ENCODE measurements at places on chromosomes 13 and 19.

DNA sequence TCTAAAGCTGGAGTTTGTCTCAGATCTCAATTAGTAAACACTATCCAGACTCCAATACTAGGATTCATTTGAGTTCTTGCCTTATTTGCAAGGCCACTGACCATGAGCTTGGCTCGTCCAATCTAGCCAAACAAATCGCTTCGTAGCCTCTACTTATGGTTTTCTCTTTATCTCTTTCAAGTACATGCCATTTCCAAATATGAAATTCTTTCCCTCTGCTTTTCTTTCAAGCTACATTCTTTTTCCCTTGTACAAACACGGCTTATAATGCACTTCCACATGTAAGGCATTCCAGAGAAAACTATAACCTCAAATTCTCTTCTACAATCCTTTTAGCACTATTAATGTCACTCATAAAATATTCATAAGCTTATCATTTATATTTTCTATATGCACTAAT lies 10.9 kb upstream of the N4BP2L1 start:
- DNase-seq = no peak

GRCh38 chr13:39496506-39496905 lies 106.5 kb downstream of the LHFPL6 start:
- no peak for DNase-seq

GRCh38 chr13:44903574-44903985 lies 85.7 kb downstream of the NUFIP1 start:
- peak; percentile 58 for DNase-seq

GRCh38 chr13:113080901-113081521 lies 24.6 kb upstream of the F7 start:
- DNase-seq = no peak

DNA sequence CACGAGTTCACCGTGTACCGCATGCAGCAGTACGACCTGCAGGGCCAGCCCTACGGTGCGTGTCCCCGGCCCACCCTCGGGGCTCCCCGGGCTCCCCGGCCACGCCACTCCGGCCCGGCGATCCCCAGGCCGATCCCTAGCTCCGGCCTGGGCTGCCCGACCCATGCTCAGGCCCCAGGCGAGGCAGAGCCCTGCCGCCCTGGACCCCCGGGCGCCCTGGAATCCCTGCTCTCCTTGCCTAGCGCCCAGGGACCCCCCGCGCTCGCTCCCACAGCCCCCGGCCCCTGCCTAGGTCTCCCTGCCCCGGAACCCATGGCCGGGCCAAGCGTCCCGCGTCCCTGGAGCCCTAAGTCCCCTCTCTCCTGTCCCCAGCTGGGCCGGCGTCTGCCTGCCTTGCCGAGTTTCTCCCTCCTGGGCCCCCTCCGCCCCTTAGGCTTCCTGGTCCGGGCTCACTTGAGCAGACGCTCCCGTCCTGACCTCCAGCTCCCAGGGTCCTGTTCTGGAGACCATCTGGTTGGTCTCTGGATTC lies 494 bp downstream of the NCLN start:
- no peak for DNase-seq

DNA sequence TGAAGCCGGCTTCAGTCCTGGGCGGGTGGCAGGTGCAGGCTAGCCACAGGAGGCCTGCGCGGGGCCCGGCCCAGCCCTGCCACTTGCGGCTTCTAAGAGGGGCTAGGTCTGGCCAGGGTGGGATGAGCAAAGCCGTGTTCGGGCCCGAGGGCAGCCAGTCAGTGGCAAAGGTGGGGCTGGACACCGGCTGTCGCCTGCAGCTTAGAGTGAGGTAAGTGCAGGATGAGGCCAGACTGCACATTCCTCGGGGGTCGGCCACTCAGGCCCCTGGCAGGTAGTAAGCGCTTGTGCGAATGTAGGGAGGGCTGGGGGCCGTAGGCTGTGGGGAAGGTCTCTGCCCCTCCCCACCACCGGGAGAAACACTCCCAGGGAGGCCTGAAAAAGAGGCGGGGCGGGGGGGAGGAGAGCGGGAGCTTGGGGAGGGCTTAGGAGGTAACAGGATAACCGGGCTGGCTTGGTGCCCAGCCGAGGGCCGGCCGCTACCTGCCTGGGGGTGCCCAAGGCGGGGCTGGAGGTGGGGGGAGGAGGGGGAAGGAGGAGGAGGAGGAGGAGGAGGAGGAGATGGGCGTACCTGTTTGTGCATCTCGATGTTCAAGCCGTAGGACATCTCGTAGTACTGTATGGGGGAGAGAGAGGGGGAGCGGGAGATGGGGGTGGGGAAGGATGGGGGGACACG lies 6.4 kb downstream of the TLE5 start:
- no peak for DNase-seq

GRCh38 chr13:94178625-94179244 lies 300.7 kb downstream of the DCT start:
- DNase-seq = no peak

GRCh38 chr13:27854606-27855005 lies 62.3 kb downstream of the GSX1 start:
- DNase-seq = no peak

DNA sequence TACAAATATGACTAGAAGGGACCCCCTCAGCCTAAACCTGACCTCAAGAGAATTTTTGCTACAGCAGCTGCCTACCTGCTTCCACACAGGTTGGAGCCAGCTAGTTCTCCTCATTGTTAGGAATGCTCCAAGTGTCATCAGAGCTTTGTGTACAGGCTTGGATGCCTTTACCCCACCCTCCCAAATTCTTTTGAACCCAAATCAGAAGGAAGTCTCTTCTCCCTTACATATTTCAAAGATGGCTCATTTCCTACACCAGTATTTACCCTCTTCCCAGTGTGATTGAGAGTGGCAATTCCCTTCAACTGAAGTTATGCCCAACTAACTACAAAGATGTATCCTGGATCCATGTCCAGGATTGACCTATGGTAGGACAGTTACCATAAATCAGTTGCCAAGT lies 323.2 kb downstream of the OXGR1 start:
- no peak for DNase-seq

GRCh38 chr13:26541678-26542568 lies 15.6 kb upstream of the WASF3 start:
- no peak for DNase-seq

- no peak for DNase-seq
Measured at GRCh38 chr19:52494518-52494917, 33.0 kb upstream of the ZNF808 start.

- DNase-seq = no peak
Measured at GRCh38 chr19:710767-711166, 2.0 kb downstream of the PALM start.

DNA sequence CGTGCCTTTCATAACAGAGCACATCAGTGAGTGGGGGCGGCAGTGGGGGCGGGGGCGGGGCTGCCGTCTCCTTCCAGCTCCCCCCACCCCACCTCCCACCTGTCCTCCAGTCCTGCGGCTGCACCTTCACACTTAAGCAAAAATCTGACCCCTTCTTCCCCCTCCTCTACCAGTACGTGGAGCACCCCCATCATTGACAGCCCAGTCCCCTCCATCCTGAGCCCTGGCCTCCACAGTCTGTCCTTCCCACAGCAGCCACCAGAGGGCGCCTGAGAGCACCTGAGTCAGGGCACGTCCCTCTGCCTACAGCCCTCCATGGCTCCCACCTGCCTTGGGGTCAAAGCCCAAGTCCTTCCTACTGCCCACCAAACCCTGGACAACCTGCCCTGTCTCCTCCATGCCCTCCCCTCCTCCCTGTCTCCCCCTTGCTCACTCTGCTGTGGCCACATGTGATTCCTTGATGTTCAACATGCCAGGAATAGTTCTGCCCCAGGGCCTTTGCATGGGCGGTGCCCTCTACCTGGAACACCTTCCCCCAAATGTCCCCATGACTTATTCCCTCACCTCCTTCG lies 4.0 kb downstream of the EBI3 start:
- DNase-seq = peak; percentile 74

- no peak for DNase-seq
Measured at GRCh38 chr13:21812192-21812626, 141.3 kb downstream of the FGF9 start.

GRCh38 chr19:38564981-38565690 lies 52.6 kb downstream of the MAP4K1 start:
- peak; percentile 53 for DNase-seq

DNA sequence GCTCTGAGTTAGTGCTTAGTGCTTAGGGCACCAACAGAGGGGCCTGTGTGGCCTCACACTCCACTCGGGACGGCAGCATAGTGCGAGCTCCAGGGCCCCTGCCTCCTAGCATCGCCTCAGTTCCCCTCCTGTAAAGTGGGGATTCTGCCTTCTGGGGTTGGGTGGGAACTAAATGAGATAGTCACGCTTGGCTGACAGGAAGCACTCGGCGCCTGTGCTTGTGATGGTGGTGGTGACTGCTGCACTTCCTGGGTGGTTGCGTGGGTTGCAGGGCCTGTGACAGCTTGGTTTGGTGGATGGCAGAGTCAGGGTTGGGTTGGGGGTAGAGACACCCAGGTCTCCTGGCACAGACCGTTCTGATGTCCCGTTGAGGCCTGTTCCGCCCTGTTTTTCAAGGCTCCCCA lies 7.7 kb downstream of the PLEKHF1 start:
- no peak for DNase-seq

GRCh38 chr19:3586127-3586626 lies 899 bp downstream of the GIPC3 start:
- DNase-seq = peak; percentile 73

DNA sequence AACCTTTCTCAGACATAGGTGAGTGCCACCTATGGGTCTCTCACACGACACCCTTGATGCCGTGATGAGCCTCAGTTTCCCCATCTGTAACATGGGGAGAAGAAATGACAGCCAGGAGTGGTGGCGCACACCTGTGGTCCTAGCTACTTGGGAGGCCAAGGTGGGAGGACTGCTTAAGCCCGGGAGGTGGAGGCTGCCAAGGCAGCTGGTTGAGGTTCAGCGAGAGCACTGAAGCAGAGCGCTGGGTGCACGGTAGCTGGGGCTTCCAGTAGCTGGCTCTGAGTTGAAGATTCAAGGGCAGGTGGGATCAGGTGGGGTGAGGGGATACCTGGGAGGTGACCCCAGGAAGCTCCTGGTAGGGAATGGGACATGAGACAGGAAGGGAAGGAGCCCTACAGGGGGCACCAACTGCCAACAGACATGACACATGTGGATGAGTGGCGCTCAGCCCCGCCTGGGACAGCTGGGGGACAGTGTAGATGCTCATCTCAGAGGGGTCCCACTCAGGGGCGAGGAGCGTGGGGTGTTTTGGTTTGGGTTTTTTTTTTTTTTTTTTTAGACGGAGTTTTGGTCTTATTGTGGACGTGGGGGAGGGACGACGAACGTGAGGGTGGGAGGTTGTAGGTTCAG lies 6.5 kb upstream of the SSBP4 start:
- no peak for DNase-seq

GRCh38 chr13:44305917-44306370 lies 67.7 kb upstream of the SERP2 start:
- no peak for DNase-seq

DNA sequence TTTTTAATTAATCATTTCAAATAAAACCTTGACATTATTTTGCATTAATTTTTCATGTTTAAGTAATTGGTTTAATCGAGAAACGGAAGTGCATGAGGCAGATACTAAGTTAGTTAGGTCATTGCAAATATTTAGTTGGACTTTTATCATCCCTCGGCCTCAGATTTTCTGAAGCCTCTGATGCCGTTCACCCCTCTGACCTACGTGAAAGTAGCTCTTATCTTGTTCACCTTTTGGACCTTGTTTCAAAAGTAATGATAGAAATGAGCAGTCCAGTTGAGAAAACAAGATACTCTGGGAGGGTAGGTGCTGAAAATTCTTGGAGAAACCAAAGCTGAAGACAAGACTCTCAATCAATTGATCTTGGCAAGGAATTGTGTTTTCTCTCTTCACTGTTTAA lies 23.0 kb downstream of the LAIR2 start:
- DNase-seq = no peak

DNA sequence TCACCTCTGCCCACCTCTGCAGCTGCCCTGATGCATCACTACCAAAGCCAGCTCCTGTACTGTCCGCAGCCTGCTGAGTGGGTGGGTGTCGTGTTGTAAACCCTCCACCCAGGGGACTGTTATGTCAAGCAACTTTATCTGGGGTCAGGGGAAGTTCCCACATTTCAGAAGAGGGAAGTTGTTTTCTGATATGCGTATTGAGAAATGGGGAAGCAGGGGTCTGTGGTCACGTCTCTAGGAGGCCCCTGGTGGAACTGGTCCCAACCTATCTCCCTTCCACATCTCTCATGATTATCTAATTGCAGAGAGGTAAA lies 31.2 kb downstream of the CLEC17A start:
- DNase-seq = no peak

- no peak for DNase-seq
Measured at GRCh38 chr13:66886264-66886663, 343.9 kb downstream of the PCDH9 start.

DNA sequence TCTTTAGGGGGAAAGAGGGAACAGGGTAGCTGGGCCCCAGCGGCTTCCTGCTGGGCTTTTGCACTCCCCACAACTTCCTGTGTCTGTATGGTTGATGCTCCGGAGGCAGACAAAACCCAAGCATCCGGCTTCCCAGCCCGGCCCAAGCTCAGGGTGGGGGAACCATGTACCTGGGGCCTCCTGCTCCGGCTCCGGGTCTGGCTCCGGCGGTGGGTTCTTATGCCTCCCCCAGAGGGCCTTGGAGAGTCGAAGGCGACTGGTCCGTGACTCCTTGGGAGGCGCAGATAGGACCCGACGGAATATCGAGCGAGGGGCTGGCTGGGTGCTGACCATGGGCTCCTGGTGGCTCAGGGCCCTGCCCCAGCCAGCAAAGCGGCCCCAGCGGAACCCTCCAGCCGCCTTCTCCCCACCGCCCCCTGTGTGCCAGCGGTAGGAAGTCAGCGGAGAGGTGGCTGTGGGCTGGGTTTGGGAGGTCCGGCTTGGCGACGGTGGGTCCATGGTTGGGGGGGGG lies 428 bp downstream of the RASAL3 start:
- DNase-seq = peak; percentile 45

- DNase-seq = no peak
Measured at GRCh38 chr19:49700563-49700962, 9.6 kb downstream of the CPT1C start.

- no peak for DNase-seq
Measured at GRCh38 chr13:25707726-25708125, 336.0 kb downstream of the ATP8A2 start.

GRCh38 chr19:46715975-46716671 lies 791 bp downstream of the PRKD2 start:
- DNase-seq = peak; percentile 80

- peak; percentile 52 for DNase-seq
Measured at GRCh38 chr13:112247471-112248405, 128.4 kb upstream of the SPACA7 start.

- DNase-seq = peak; percentile 17
Measured at GRCh38 chr13:112240076-112240475, 136.1 kb upstream of the SPACA7 start.

DNA sequence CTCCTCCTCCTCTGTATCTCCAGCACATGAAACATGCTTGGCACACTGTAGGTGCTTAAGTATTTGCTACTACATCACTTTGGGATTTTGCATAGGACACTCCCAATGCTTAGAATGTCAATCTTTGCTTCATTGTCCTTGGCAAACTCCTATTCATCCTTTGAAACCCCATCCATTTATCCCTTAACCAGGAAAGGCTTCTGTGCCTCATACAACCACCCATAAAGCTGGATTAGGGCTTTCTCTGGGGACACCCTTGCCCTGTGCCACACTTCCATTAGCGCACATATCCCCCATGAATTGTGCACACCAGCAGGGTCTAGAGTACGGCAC lies 5.8 kb upstream of the EPS8L1 start:
- DNase-seq = no peak

- peak; percentile 41 for DNase-seq
Measured at GRCh38 chr19:35060160-35060855, 18.8 kb downstream of the HPN start.

GRCh38 chr19:54282686-54283470 lies 2.0 kb upstream of the LILRB2 start:
- DNase-seq = no peak

GRCh38 chr13:44292545-44292944 lies 81.1 kb upstream of the SERP2 start:
- DNase-seq = no peak

- no peak for DNase-seq
Measured at GRCh38 chr13:113749507-113749906, 9.5 kb upstream of the TMEM255B start.

Data from ecto neural progenitor cell (in vitro differentiated cells).